Stimulated activated CD4-positive, alpha-beta T cell treated with anti-CD3 and anti-CD28 coated beads, Interleukin-15, amount 100 ng/mL, for 48 hours (primary cell): ENCODE measurements at places on chromosomes 5 and 9.

- no peak for DNase-seq
Observed at GRCh38 chr5:97929383-97929782, 746.3 kb upstream of the RIOK2 start.

GRCh38 chr5:95327211-95327610, 42.3 kb upstream of the MCTP1 start:
- no peak for DNase-seq

DNA sequence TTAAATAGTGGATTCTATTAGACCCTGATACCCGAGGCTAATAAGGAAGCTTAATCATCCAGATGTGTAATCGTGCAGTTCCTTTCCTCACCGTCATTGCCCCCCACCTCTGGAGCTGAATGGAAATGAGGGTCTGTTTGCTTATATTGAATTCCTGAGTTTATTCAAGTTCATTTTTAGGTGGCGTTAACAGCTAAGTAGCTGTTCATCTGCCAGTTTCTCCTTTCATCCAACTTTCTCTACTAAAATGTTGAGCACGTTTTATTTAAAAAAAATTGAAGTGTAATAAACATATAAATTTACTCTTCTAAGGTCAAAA, 291.0 kb downstream of the DOCK8 start:
- DNase-seq = no peak

- DNase-seq = no peak
Observed at GRCh38 chr9:134272302-134273023, 53.8 kb upstream of the RXRA start.

- DNase-seq = no peak
Observed at GRCh38 chr5:162068412-162068811, 839 bp downstream of the GABRG2 start.

DNA sequence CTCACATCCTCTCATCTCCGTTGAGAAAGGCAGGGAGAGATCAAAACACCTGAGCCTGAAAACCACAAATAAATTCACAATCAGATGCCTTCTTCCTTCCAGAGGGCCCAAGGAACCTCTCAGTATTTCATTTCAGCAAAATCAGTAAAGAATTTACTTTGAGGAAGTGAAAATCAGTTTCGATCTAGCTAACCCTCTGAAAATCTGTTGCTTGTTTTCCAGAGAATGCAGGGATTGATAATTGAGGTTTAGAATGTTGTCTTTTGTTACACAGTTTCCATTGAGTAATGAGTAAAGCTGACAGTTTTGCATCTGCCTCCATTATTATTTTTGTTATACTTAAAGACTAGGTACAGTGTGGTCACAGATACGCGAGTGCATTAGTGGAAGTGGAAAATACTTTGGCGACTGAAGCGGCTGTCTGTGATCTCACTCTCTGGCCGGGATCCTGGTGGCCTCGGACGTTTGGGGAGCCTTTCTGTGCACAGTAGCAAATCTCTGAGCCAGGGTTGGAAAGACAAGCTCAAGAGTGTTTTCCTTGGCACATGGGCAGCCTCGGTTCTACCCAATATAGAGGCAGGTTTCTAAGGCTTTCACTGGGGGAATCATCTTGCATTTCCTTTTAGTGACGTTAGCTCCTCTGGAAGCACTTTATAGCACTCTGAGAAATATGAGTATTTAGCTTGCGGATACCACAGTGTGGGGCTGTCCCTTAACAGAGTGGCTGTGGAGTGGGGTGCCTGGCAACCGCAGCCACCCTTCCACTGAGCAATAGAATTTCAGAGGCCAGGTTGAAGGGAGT, 32.2 kb upstream of the ANGPTL2 start:
- DNase-seq = no peak

DNA sequence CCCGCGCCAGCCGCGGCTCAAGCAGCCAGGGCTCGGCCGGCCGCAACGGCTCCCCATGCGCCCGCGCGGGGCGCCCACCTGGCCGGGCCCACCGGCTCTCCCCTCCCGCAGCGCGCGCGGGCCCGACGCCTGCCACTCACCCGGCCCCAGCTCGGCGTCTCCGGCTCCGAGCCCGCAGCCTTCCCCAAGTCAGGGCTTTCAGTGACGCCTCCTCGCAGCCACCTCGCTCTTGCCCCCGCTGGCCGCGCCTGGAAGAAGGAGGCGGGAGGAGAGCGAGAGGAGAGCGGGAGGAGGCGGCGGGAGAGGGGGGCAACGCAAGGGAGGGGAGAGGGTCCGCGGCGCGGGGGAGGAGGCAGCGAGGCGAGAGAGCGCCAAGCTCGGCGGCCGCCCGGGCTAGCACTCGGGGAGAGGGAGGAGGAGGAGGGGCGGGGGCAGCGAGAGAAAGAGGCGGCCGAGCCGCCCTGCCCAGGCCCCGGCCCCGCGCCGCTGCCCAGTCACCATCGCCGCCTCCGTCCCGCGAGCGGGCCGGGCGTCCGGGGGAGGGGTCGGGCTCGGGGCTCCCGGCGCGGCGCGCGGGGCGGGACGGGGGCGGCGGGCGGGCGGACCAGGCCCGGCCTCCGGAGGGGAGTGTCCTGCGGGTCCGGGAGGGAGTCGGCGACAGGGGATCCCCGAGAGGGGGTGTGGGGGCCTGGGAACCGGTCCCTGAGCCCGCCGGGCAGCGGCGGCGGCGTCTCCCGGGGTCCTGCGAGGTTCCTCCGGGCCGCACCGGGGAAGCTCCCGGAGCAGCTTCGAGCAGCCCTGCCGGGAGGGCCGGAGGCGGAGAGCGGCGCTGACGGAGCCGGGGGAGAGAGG, at the start of gene LHFPL2:
Gene LHFPL2, minus strand, starts transcription at position 414 of the 852 bp plus-strand sequence. CDS start 138,559 bp downstream, outside the sequence.
- DNase-seq = no peak

DNA sequence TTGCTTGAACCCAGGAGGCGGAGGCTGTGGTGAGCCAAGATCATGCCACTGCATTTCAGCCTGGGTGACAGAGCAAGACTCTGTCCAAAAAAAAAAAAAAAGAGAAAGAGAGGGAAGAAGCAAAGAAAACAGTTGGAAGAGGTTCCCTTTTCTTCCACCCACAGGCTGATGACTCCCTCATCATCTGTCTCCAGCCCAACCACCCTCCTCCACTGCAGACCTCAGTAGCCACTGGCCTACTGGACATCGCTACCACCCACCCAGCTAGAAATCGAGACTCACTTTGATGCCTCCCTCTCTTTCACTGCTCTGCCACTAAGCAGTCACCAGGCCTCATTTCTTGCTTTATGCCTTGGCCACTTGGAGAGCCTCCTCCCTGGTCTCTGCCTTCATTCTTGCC, 71.2 kb downstream of the NIPSNAP3B start:
- DNase-seq = no peak

DNA sequence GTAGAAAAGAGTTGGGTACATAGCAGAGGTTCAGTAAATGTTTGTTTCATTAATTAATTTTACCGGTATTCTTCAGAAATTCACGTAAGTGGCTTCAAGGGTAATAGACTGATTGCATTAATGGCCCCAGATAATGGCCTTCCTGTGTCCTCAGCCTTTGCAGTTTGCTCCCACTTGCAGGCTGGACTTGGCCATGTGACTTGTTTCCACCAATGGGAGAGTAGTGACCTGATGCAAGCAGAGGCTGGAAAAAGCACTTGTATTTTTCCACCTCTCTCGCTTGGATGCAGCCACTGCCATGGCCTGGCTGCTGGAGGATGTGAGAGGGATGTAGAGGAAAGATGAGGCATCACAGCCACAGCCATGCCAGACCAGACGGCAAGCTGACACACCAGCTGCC, 480.9 kb downstream of the CDK5RAP2 start:
- DNase-seq = no peak

DNA sequence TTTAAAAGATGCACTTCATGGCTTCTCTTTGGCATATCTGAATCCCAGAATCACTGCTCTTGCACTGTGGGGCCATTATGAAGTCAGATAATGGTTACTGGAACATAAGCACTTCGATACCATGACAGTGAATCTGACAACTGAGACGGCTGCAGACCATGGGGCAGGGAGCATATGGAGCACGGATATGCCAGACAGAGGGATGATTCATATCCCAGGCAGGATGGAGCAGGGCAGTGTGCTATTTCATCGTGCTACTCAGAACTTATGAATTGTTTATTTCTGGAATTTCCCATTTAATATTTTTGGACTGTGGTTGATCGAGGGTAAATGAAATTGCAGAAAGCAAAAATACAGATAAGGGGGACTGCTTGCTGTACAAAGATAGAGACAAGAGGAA, 145.0 kb downstream of the EGFLAM start:
- no peak for DNase-seq

DNA sequence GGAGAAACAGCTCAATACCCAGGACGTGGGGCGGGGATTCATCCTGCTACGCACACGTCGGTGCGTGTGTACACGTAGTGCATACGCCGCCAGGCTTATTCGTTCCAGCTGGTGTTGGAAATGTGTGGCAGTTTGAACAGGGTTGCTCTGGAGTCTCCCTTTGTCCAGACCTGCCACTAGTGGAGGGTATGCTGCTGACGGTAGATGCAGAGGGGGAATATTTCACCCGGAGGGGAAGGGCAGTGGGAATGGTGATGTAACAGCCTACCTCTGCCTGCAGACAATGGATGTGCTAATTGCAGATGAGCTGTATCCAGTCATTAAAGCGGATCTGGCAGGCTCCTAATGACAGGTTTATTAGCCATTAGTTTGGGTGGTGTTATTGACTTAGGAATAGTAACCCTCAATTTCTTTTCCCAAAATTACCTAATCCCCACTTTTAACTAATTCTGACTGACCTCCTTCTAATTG, 142.7 kb downstream of the PAX5 start:
- no peak for DNase-seq

DNA sequence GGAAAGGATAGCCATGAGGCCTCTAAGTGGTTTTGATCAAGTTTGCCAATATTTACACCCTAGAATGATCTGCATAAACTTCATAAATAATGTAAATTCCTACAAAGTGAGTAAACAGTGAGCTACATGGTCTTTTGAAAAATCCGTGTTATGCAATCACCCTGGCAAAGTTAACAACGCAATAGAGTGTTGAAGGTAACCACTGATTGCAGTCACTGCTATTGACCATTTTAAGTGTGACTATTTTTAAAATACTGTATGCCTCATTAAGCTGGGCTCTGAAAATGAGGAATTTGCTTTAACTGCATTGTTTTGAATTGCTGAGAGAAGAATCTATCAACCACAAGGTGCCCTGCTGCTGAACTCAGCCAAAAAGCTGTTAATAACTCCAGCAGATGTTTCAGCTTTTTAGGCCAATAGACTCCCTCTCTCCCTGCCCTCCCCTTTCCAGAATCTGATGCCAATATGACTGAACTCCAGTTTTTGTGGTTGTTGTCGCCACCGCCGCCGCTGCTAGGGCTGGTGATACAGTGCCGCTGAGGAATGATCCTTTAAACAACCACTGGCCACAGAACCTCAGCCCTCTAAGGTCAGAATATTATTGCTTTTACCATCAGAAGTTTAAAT, 35.3 kb upstream of the SMARCA2 start:
- no peak for DNase-seq

- DNase-seq = no peak
Observed at GRCh38 chr5:161546470-161547301, at the start of gene GABRB2. Gene GABRB2 (minus strand): TSS chr5:161546725. CDS start chr5:161546643, 82 bp downstream.
